AML-193 (cell line): ENCODE measurements at places on chromosomes 5 and 9.

GRCh38 chr5:145887976-145888574 is 15.3 kb upstream of the GRXCR2 start:
- peak; percentile 35 for DNase-seq

DNA sequence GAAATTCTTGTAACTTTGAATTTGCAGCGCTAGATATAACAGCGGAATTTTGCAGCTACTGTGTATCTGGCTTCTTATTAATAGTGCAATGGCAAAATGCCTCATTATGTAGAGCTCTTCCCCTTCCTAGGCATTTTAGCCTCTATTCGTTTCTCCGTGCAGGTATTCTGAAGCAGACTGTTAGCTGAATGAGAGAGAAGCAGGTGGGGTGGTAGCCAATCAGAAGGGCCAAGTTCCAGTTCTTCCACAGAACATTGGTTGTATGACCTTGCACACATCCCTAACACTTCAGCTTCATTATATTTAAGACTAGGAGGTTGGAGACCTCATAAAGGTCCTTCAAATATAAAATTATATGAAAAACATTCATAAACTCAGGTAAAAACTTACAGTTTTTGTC is 1.2 kb upstream of the VPS13A start:
- DNase-seq, result no peak

DNA sequence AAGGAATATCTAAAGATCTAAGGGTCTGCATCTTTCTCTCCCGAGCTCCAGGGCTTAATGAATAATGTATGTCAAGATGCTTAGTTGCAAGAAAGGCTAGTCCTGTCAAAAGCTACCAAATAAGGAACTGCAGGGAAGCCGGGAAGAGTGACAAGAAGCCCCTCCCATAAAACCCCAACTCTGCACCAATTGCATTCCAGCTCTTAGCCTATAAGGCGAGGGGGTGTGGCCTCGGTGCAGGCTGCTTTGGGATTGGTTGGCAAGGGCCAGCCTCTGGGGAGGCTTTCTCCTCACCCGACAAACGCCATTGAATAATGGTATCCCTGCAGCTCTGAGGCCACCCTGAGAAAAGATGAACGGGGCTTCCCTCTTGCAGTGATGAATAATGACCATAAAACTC is 416.9 kb downstream of the RAB3C start:
- DNase-seq, result no peak

DNA sequence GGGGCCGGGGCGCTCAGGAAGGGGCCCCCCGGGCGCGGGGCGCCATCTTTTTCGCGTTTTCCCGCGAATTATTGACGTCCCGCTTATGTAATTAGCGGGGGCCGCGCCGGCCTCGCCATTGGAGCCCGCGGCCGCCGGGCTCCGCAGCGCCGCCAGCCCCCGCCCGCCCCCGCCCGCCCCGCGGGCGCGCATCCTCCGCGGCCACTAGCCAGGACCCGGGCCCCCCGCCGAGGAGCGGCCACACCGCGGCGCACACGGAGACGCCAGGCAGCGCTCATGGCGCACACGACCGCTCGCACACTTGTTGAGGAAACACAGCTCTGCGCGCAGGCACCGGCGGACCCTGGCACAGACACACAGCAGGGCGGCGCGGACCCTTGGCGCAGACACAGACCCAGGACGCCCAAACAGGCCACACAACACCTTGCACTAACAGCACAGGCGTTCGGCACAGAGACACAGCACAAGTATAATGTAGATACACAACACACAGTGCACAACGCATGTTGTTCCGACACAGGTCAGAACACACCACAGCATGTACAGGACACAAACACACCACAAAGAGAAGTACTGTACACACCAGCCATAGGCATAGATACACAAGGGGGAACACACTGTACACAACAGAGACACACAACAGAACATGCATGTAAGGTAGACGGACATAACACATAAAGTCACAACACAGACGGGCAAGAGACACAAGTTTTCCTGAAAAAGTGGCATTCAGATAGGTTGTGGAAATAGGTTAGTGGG is 467 bp upstream of the PHF19 start:
- DNase-seq, result peak; percentile 54

DNA sequence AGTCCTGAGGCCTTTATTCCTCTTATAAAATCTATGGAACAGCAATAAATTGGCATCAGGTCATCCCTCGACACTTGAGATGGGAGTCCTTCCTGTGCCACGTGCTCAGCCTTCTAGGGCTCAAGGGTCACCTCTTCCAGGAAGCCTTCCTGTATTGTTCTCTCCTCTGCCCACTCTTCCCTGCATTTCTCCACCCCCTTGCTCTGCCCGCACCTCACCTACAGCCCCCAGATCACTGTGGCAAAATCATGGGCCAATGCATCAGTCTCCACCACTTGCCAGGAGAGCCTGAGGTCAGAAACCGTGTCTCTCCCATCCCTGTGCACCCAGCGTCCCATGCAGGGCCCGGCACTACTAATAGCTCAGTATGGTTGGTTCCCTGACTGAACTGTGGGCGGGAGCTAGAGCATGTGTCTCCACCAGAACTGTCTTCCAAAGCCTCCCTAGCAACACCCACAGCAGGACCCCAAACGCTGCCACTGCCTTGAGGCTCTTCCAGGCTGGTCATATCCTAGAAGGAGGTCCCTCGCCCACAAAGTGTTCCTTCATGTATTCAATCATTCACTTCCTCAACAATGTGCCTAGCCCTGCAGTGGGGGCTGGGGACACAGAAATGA is 13.5 kb downstream of the DUSP1 start:
- DNase-seq, result no peak

GRCh38 chr5:66994790-66995189 is 201.8 kb downstream of the CD180 start:
- DNase-seq, result no peak

- DNase-seq, result no peak
Observed at GRCh38 chr5:151257731-151258181, 4.8 kb downstream of the GM2A start.

GRCh38 chr5:131389096-131389868 is 125.4 kb downstream of the CDC42SE2 start:
- DNase-seq, result no peak

GRCh38 chr5:133332439-133333024 is 279.8 kb downstream of the FSTL4 start:
- no peak for DNase-seq

DNA sequence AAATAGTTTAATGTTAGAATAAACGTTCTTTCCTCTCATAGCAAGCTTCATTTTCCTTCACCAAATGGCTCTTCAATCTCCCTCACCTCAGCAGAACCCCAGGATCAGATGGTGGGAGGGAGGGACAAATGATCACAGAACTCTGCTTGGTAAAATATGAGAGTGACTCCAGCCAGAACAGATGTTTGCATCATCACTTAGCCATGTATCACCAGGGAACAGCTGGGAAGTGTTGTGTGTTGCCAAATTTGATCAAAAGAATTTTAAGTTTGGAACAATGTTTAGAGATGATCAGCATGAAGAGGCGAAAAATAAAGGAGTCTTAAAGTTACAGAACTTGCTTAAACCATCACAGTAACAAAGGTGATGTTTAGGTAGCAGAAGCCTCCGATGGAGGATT is 115.7 kb downstream of the FRMD3 start:
- no peak for DNase-seq

DNA sequence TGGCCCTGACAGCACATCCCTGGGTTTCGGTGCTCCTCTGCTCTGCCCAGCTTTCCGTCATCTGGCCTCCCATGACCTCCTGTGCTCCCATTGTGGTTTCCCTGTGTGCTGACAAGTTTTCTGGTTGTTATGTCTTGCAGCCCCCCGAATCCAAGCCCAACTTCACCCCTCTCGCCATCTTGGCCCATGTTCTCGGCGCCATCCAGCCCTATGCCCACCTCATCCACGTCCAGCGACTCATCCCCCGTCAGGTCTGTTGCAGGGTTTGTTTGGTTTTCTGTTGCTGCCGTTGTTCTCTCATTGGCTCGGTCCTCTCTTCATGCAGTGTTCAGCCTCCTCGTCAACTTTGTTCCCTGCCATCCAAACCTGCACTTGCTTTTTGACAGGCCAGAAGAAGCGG is 196.4 kb downstream of the NR3C1 start:
- no peak for DNase-seq

DNA sequence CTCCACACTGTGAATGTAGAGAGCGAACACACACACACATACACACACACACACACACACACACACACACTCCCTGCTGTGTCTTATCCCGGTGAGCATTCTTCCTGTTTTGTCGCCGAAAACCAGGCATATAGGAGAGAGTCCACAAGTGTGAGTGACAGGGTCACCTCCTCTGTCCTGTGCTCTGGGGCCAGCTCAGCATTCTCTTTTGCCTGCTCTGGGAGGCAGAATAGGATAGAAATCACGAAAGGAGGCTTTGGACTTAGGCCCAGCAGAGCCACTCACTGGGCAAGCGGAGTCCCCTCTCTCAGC is 3.0 kb downstream of the LAMC3 start:
- DNase-seq, result no peak

DNA sequence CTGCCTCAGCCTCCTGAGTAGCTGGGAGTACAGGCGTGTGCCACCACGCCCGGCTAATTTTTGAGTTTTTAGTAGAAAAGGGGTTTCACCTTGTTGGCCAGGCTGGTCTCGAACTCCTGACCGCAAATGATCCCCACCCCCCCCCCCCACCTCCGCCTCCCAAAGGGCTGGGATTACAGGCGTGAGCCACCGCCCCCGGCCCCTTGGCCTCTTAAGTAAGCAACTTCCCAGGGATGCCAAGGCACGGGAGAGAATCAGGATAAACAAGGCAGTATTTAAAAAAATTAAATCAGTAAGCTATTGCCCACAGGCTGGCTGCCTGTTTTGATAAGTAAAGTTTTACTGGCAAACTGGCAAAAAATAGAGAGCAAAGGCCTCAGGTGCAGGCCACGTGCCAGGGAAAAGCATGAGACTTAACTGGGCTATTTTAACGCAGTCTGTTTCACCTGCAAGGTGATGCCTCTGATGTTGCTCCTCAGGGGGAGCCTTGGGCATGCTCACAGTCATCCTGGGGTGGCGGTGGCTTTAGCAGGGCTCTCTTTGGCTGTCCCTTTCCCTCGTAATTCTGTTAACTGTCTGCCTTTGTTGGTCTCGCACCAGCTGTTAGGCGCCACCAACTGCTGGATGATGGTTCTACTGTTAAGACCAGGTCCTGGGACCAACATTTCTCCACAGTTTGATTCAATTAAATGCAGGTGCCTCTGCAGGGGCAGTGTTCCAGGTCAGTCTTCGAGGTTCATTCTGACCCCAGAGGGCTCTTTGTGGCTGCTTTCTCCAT is 19.4 kb upstream of the RNF130 start:
- peak; percentile 5 for DNase-seq

- no peak for DNase-seq
Observed at GRCh38 chr5:96794757-96795156, 13.0 kb downstream of the ERAP1 start.

GRCh38 chr5:118070041-118070440 is 918.3 kb downstream of the DTWD2 start:
- no peak for DNase-seq

DNA sequence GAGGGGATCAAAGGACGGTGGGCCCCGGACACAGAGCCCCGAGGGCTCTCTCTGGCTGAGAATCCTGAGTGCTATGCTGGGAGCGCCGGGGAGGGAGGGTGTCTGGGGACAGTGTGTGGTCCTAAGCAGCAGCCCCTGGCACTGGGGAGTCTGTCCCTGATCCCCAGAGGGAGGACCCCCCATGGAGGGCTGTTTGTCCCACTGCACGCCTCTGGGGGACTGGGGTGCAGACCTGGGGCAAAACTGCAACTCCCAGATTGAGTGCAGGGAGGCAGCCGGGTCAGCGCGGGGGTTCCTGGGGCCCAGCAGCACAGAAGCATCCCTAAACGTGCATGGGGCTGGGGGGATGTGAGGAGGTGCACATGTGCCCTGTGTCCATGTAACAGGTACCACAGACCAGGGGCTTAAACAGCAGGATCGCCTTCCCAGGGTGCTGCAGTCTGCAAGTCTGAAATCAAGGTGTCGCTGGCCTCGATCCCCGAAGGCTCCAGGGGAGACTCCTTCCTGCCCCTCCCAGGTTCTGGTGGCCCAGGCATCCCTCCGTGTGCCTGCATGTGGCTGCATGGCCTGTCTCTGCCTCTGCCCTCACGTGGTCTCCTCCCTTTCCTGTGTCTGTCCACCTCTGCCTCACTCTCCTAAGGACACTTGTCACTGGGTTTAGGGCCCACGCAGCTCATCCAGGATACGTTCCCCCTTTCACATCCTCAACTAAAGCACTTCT is 35.9 kb upstream of the IRX4 start:
- DNase-seq, result no peak

GRCh38 chr9:38422555-38423260 is 1.5 kb downstream of the IGFBPL1 start:
- DNase-seq, result no peak

GRCh38 chr5:124655921-124656511 is 90.4 kb downstream of the ZNF608 start:
- DNase-seq, result no peak

DNA sequence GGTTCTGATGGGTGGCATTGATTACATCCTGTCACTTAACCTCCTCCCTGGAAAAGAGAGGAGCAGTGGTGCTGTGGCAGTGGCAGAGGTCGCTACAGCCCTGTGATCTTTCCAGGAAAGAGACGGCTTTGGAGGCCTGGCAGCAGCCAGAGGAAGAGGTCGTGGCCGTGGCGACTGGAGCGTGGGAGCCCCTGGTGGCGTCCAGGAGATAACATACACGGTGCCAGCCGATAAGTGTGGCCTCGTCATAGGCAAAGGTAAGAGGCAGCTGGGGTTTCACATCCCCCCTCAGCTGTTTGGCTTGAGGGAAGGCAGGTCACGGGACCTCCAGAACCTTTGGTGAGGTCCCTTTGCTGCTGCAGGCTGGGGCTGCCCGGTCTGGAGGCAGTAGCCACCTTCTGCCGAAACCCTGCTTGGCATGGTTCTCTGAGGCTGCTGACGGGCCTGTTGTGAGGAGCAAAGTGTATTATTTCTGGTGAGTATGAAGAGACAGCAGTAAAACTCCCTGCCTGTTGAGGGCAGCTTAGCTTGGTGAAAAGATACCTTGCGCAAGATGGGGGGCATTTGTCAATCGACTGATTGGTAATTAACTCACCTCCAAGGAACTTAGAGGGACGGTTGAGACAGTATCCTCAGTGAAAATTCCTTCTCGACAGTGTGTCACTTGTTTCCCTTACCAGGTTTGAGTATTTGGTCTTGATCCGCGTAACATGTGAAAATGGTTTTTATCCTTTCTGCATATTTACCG is 38.0 kb upstream of the PRDM12 start:
- no peak for DNase-seq

GRCh38 chr9:120716483-120716882 is 2.2 kb upstream of the MEGF9 start:
- DNase-seq, result no peak

DNA sequence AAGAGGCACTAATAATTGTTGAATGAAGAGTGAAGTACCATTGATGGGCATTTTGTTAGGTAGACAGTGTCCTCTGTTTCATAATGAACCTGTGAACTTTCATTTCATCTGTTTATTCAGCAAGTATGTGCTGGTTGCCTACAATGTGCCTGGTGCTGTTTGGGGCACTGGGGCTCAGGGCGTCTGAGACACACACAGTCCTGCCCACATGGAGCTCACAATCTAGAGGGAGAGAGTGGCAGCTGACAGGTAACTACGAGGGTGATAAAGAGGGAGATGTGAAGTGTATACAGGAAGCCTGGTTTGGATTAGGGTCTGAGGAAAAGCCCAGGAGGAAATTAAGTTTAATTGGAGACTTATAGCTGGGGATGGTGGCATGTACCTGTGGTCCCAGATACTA is 28.5 kb upstream of the NDST1 start:
- no peak for DNase-seq

GRCh38 chr5:149935431-149935901 is 9.1 kb downstream of the PDE6A start:
- no peak for DNase-seq

GRCh38 chr5:43074987-43075318 is 34.8 kb upstream of the ANXA2R start:
- DNase-seq, result no peak

GRCh38 chr5:135055396-135055795 is 21.4 kb upstream of the PITX1 start:
- DNase-seq, result no peak
